ENCODE measurements at places on chromosomes 1 and 21.
A peak's percentile ranks its signal among the peaks of the same experiment; 100 is the strongest.

DNA sequence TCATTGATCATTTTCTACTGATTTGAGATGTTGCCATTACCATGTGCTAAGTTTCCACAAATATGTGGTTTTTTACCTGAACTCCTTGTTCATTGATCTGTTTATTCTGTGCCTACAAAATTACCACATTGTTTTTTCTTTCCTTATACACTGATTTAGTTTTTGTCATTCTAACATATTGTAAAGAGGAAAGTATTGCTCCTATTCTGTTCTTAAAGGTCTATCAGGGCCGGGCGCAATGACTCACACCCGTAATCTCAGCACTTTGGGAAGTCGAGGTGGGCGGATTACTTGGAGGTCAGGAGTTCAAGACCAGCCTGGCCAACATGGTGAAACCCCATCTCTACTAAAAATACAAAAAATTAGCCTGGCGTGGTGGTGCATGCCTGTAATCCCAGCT is 75.1 kb downstream of the CAMTA1 start:
- DNase-seq = no peak

GRCh38 chr1:91885716-91886506 is at the start of gene TGFBR3:
TSS of gene TGFBR3 (minus strand) at chr1:91886151. CDS start at chr1:91861531, 24,620 bp downstream.
- peak; percentile 67 for DNase-seq

- no peak for DNase-seq
Observed at GRCh38 chr21:33836408-33836807, 79.2 kb downstream of the ATP5PO start.

- no peak for DNase-seq
Observed at GRCh38 chr1:167474191-167474641, 44.1 kb downstream of the CD247 start.

DNA sequence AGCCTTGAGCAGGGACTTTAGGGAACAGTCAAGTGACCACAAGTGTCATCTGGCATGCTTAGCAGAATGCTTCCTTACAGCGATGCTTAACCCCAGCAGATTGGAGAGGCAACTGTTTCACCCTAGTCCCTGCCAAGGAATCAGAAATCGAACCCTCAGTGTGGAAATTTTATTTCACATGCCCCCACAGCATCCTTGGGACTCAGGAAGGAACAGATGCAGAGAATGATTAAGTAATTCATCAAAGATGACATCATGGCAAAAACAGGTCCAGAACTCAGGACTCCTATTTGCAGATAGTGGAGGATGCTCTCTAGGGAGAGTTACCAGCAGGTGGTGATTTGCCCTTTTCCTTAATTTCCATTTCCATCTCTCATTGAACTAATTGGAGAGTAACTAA is 333.0 kb upstream of the KAZN start:
- no peak for DNase-seq

Measured in activated T-cell treated with anti-CD3 and anti-CD28 coated beads for 24 hours (primary cell).